ENCODE measurements at places on chromosomes 7 and 10.

DNA sequence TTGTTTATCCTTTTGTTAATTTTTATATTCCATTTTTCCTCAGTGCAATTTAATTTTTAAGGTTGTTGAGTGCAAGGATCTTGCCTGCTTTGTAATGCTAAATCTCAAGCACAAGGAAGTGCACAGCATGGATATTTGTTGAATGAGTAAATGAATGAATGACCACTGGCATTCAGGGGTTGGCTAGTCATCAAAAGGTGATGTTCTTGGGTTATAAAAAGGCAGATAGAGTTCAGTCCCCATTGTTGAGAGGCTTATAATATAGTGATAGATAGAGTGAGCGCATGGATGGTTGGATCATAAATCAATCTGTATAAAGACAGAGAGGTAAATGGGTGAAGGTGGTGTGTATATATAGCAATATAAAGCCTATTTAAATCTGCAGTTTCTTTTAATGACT, 193.2 kb upstream of the KLF6 start:
- DNase-seq, result no peak

- no peak for DNase-seq
Observed at GRCh38 chr7:139673230-139673629, 104.6 kb downstream of the HIPK2 start.

DNA sequence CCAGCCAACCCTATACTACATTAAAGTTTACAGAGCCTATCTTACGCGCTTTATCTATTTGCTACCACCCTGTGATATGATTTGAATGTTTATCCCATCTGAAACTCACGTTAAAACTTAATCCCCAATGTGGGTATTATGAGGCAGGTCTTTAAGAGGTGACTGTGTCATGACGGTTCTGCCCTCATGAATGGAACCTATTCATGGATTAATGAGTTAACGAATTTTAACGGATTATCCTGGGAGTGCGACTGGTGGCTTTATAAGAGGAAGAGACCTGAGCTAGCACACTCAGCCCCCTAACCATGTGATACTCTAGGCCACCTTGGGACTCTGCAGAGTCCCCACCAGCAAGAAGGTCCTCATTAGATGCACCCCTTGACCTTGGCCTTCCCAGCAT, 37.8 kb downstream of the SRPK2 start:
- DNase-seq, result no peak

GRCh38 chr10:13972609-13973008, 358.1 kb downstream of the FRMD4A start:
- no peak for DNase-seq

- DNase-seq, result no peak
Observed at GRCh38 chr7:778271-778967, 51.3 kb upstream of the PRKAR1B start.

- no peak for DNase-seq
Observed at GRCh38 chr10:45443101-45444009, 69.3 kb downstream of the ALOX5 start.

DNA sequence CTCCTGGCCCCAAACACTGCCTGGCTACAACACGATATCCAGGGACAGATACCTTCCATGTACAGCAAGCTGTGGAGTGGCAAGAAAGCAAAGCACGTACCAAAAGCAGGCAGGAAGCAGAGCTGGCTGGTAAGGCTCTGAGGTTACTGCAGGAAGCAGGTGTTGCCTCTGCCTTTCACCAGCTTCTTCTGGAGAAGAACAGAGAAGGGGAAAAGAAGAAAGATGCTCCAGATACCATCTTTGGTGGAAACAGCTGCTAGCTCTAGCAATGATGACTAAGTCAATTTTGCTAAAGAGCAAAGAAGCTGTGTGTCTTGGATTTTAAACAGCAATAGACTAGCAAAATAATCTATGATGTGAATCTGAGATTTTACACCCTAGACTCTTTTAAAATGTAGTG, 34.9 kb upstream of the PRSS1 start:
- peak; percentile 78 for DNase-seq

GRCh38 chr10:24259365-24260130, 50.6 kb downstream of the KIAA1217 start:
- DNase-seq, result no peak

- DNase-seq, result no peak
Observed at GRCh38 chr7:13727279-13727678, 262.2 kb downstream of the ETV1 start.
